Activated naive CD4-positive, alpha-beta T cell treated with anti-CD3 and anti-CD28 coated beads for 36 hours (primary cell): ENCODE measurements at places on chromosomes 1 and 21. TPM values are rescaled to one million over a fixed set of nuclear protein-coding genes. Genes with fewer than 3 reads are reported as not detected.

Gene SAMD13
- total RNA-seq = 0.30 TPM

Gene SUSD4
- total RNA-seq = 1.1 TPM

Gene PPCS
- 47.4 TPM for total RNA-seq

Gene NBPF11
- 6.7 TPM for total RNA-seq

Gene NMNAT2
- total RNA-seq = not detected

Gene AMY2B
- total RNA-seq = 4.1 TPM

Gene CTSE
- not detected for total RNA-seq

Gene TNFRSF18
- 31.0 TPM for total RNA-seq

Gene EPHA2
- 0.54 TPM for total RNA-seq

Gene F3
- 0.10 TPM for total RNA-seq

Gene FNDC10
- 0.94 TPM for total RNA-seq

Gene CD84
- total RNA-seq = 9.2 TPM

Gene S100B
- not detected for total RNA-seq

Gene CYP4A11
- not detected for total RNA-seq

Gene LAPTM5
- 205 TPM for total RNA-seq

Gene CFAP141
- not detected for total RNA-seq

Gene HORMAD1
- not detected for total RNA-seq

Gene KPRP
- not detected for total RNA-seq

Gene MSH4
- 0.27 TPM for total RNA-seq

Gene OR2T35
- not detected for total RNA-seq

Gene IGSF8
- 24.7 TPM for total RNA-seq

Gene PDIK1L
- 20.5 TPM for total RNA-seq

Gene PTPRC
- 689 TPM for total RNA-seq

Gene HIVEP3
- 13.2 TPM for total RNA-seq

Gene LCE3D
- not detected for total RNA-seq

Gene FCMR
- total RNA-seq = 49.6 TPM

Gene AMY1C
- total RNA-seq = not detected

Gene TRIM67
- total RNA-seq = not detected

Gene CBS
- total RNA-seq = 117 TPM

Gene RAVER2
- 2.3 TPM for total RNA-seq

Gene CFHR4
- not detected for total RNA-seq

Gene PCP4L1
- 0.37 TPM for total RNA-seq

Gene GJB3
- total RNA-seq = not detected

Gene PRAMEF1
- not detected for total RNA-seq

Gene TMIGD3
- not detected for total RNA-seq

Gene CD1E
- total RNA-seq = not detected

Gene DENND2C
- 0.31 TPM for total RNA-seq

Gene CACNA1E
- not detected for total RNA-seq

Gene RXFP4
- 0.29 TPM for total RNA-seq

Gene LRP8
- total RNA-seq = 32.9 TPM

Gene OR2T11
- total RNA-seq = not detected

Gene ARHGAP30
- 106 TPM for total RNA-seq

Gene SELE
- total RNA-seq = not detected

Gene CELF3
- total RNA-seq = not detected

Gene NHLH1
- 0.07 TPM for total RNA-seq

Gene FALEC
- not detected for total RNA-seq

Gene TAL1
- not detected for total RNA-seq

Gene ANKRD35
- total RNA-seq = 0.20 TPM

Gene PPP2R5A
- total RNA-seq = 30.6 TPM

Gene ST6GALNAC5
- total RNA-seq = not detected

Gene FBLIM1
- total RNA-seq = not detected

Gene MTMR11
- total RNA-seq = 0.69 TPM

Gene DTL
- total RNA-seq = 121 TPM
